ENCODE measurements at places on chromosomes 6 and 20. TPM values are rescaled to one million over a fixed set of nuclear protein-coding genes. Genes with fewer than 3 reads are reported as not detected.

Gene RSPO3
- total RNA-seq = not detected

Gene ZNFX1
- total RNA-seq = 39.4 TPM

Gene ITCH
- 63.9 TPM for total RNA-seq

Gene DNAH8
- not detected for total RNA-seq

Gene RHAG
- total RNA-seq = 0.23 TPM

Gene SEMG1
- total RNA-seq = not detected

Gene RAD21L1
- 1.0 TPM for total RNA-seq

Gene MAK
- 0.21 TPM for total RNA-seq

Gene LYRM4
- 27.4 TPM for total RNA-seq

GRCh38 chr6:53048431-53049195 is 16.6 kb upstream of the FBXO9 start:
- peaks cover 5% of the 10 kb centered on the region for H3K4me1 ChIP-seq
- no peak overlapping the region for H3K27ac ChIP-seq
- H3K4me3 ChIP-seq = no peak overlapping the region
- no peak for DNase-seq
- H3K27me3 ChIP-seq = no peaks in the 10 kb centered on the region
- no peaks in the 10 kb centered on the region for H3K36me3 ChIP-seq

- H3K27me3 ChIP-seq = no peaks in the 10 kb centered on the region
- H3K27ac ChIP-seq = no peak overlapping the region
- no peaks in the 10 kb centered on the region for H3K4me1 ChIP-seq
- DNase-seq = peak; percentile 18
These were observed 102.8 kb downstream of the MOXD1 start for GRCh38 chr6:132298344-132298949.

GRCh38 chr6:43717822-43718221 is 30.2 kb upstream of the MRPS18A start:
- no peak for DNase-seq
- no peak overlapping the region for H3K4me3 ChIP-seq
- H3K4me1 ChIP-seq = no peaks in the 10 kb centered on the region

GRCh38 chr20:46006022-46006705 is 2.5 kb upstream of the MMP9 start:
- no peaks in the 10 kb centered on the region for H3K36me3 ChIP-seq
- no peak for DNase-seq
- no peak overlapping the region for H3K27ac ChIP-seq
- H3K4me1 ChIP-seq = no peaks in the 10 kb centered on the region

DNA sequence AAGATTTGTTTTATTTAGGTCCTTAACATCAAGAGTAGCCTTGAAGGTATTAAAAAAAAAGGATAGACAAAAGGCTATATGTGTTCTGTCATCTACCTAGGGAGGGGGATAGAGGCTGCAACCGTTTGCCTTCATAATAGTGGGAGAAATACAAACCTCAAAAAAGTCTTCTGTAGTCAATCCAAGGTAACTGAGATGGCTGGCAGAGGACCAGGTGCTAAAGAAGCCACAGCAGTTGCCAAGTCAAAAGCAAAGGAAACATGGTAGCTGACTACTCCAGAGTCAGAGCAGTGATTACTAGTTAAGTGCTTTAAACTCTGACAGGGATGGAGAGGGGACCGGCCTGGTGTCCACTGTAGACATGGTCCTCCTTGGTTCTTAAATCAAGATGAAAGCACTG is 249.4 kb downstream of the PTPRK start:
- no peak for DNase-seq
- no peak overlapping the region for H3K27ac ChIP-seq
- no peaks in the 10 kb centered on the region for H3K27me3 ChIP-seq
- H3K36me3 ChIP-seq = no peaks in the 10 kb centered on the region

DNA sequence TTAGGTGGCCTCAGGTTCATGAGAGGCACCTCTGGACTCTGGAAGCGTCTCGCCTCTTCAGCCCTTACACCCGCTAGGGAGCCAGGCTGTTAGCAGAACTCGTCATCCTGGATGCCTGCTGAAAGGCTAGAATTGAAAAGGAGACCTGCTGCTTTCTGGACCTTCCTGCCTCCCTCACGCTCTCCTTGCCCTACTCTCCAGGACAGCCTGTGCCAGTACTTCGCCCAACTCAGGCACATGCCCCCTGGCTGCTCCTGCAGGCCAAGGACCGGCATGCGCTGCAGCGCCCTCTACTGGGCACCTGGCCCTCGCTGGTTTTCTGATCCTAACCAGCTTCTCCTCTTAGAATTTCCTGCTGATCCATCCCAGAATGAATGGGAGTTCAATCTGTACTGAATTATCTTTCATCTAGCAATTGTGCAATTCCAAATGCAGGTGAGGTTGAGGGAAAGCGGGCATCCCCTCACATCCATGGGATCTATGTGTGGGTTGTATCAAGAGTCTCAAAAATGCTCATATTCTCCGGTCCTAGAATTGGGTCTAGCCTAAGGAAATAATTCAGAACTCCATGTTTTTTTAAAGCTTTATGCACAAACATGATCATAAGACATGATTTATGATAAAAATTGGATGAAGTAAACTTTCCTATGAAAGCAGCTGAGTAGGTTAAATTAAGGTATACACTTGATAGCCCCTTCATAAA is 78.0 kb downstream of the PTPN1 start:
- no peak overlapping the region for H3K4me3 ChIP-seq
- no peak for DNase-seq
- H3K4me1 ChIP-seq = peaks cover 73% of the 10 kb centered on the region
- H3K36me3 ChIP-seq = peaks cover 13% of the 10 kb centered on the region

DNA sequence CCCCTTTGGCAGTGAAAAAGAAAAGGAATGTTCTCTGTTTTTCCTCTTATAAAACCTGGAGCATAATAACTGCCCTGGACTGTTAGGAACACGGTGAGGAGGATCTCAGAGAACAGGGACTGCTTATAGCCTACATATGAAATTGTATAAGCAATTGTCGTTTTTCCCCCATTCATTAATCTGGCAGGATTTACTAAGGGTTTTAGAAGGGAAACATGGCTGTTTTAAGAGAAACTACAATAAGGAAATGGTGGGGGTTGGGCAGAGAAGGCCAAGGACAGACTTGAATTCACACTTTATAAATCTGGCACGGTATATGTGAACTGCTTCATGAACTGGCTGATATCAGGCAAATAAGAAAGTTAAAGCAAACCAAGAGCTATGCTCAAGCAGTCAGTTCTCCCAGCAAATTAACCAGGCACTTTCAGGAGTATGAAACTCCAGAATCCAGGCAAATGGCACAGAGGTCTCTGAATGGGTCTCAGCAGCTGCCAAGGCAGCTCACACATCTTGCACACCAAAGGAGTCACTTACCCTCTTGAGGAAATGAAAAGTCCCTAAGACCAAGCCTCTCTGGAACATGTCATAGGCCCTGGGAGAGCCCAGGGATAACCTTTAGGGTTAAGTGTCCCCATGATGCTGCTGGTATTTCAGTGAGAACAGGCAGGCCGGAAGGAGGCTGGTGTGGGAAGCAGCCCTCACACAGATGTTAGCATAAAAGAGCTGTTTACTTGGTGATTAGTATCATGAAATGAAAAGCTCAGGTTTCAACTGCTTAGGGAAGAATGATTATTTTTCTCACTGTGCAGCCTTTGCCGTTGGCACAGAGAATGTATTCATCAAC is 260.5 kb upstream of the MARCKS start:
- H3K4me1 ChIP-seq = no peaks in the 10 kb centered on the region
- H3K27me3 ChIP-seq = no peaks in the 10 kb centered on the region
- no peak overlapping the region for H3K27ac ChIP-seq
- DNase-seq = no peak

DNA sequence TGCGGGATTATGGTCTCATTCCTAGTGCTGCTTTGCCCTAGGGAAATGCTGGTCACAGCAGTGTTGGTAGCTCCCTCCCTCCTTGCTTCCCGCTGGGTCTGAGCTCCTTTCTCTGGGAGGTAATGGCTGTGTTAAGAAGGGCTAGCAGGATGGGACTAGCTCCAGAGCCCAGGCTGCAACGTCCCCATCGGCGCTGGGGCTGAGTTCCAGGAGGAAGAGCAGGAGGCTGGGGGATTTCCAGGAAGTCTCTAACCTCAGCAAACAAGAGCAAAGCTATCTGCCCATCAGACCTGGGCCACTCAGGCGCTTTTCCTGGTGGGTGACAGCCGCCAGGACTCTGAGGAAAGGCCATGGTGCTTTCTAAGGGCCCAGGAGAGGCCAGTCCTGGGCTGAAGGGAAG is 174.2 kb downstream of the DLL1 start:
- H3K4me3 ChIP-seq = no peak overlapping the region

DNA sequence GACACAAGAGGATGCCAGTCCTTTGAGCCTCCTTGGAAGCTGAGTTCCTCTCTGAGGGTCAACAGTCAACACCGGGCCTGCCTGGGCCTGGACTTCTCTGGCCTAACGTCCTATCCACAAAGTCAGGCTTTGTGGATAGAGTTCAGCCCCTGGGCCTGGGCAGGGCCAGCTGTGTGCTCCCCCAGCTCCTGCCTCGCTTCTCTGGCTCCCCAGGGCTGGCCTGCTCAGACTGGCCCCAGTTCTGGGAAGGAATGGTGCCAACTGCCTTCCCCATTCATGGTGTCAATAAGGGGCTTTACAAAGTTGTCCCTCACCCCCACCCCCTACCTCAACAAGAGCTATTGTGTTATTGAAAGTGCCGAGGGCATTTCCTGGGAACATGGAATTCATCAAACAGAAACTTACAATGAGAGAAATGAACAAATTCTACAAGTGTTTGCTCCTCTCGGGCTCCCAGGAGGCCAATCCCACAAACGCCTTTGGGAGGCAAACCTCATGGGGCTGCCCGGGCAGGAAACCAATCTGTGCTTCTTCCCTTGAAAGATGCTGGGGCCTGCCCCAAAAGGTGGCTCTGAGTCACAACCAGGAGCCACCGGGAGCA is 26.5 kb upstream of the PPP1R14C start:
- no peaks in the 10 kb centered on the region for H3K36me3 ChIP-seq
- no peak overlapping the region for H3K27ac ChIP-seq
- no peaks in the 10 kb centered on the region for H3K4me1 ChIP-seq
- no peak overlapping the region for H3K4me3 ChIP-seq

DNA sequence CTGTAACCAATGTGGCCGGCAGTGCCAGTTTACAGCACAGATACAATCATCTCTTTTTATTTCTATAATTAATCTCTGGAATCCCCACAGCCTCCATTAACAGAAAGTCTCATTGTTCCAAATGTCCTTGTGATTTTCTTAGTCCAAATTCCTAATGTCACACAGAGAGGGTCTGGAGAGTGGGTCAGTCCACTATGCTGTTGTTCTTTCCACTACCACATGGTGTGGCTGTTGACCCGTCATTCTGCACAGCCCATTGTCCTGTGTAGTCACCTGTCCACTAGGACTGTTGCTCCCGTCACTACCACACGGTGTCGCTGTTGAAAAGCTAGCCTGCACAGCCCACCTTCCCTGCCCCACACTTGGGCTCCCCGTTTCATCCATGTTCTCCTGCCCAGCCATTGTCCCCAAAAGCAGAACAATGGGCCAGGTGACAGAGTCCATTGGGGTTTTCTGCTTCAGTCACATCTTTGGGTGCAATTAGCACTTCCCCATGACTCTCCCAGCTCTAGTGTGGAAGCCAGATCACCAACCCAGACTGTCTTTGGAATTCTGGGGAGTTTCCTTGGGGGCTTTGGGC is 8.6 kb upstream of the LBP start:
- no peak overlapping the region for H3K4me3 ChIP-seq
- no peaks in the 10 kb centered on the region for H3K27me3 ChIP-seq
- no peaks in the 10 kb centered on the region for H3K4me1 ChIP-seq

GRCh38 chr20:51758978-51759544 is 9.1 kb downstream of the ATP9A start:
- H3K27me3 ChIP-seq = no peaks in the 10 kb centered on the region
- H3K27ac ChIP-seq = no peak overlapping the region
- no peaks in the 10 kb centered on the region for H3K36me3 ChIP-seq
- no peak for DNase-seq

- no peak for DNase-seq
- no peaks in the 10 kb centered on the region for H3K36me3 ChIP-seq
- H3K27me3 ChIP-seq = no peaks in the 10 kb centered on the region
- H3K27ac ChIP-seq = peak overlapping the region; percentile 9
These were observed 29.7 kb downstream of the VEGFA start for GRCh38 chr6:43799551-43800297.

DNA sequence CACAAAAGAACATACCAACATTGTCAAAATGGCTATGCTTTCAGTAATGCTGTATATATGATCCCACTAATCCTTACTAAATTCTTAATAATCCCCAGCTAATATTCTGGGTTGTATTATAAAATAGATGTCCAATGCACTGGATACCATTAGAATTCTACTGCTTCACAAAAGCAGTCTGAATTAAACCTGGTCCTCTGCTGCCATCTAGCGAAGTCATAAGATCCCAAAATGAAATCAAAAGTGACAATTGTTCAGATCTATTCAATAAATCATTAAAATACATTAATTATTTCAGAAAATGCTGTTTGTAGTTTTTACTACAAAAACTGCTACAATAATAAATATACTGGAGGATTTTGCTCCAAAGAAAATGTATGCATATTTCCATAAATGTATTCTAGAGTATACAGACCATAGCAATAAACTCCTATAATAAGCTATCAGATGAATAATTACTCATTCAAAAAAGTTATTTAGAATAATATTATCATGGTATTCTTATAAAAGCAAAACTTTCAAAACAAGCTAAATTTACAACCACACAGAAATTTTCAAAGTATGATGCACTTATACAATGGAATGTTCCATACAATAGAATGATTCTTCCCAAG is 92.6 kb downstream of the RNGTT start:
- H3K27ac ChIP-seq = no peak overlapping the region
- H3K27me3 ChIP-seq = no peaks in the 10 kb centered on the region
- no peak overlapping the region for H3K4me3 ChIP-seq

DNA sequence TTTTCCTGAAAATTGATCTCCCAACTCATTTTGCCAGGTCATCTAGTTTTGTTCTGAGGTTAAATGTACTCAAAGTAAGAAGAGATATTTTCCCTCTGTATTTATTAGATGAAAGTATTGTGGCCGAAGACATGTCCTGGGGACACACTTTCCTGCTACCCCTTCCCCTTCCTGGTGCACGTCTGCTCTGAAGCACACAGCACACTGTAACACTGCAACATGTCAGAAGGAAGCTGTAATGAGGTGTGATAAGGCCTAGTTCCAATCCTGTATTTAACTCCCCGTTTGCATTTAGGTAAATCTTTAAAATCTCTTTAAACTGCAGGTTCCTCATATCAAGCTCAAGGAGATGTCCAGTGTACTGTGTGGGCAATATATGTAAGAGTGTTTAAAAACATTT is 99.4 kb downstream of the HDGFL1 start:
- DNase-seq = no peak
- H3K4me3 ChIP-seq = no peak overlapping the region
- H3K36me3 ChIP-seq = no peaks in the 10 kb centered on the region
- no peaks in the 10 kb centered on the region for H3K27me3 ChIP-seq

GRCh38 chr6:17971128-17972073 is 16.0 kb downstream of the KIF13A start:
- H3K36me3 ChIP-seq = no peaks in the 10 kb centered on the region
- peak overlapping the region; percentile 18 for H3K27ac ChIP-seq
- DNase-seq = no peak
- peaks cover 14% of the 10 kb centered on the region for H3K4me1 ChIP-seq
- no peaks in the 10 kb centered on the region for H3K27me3 ChIP-seq

Data from Panc1 (cell line).